Heart left ventricle (tissue), 16 donors: ENCODE measurements at places on chromosomes 11 and 22. TPM values are rescaled to one million over a fixed set of nuclear protein-coding genes. Genes with fewer than 3 reads are reported as not detected.

NRXN2 gene
- 0.84 TPM for total RNA-seq

DNA sequence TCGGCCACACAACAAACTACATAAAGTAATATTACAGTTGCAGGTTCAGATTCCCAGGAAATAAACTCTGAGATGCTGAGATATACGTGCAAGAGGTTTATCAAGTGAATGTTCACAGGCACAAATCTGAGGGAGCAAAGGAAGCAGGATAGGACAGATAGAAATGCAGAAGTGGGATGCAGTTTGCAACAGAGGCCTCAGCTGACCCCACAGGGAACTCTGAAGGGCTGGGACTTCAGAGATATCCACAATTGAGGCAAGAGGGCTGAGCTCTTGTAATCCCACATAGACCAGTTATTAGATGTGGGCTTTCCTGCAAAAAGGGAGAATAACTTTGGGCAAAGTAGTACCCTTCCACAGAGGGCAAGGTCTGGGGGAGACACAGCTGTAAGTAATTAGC lies 25.4 kb upstream of the ARHGAP20 start:
- no peak for DNase-seq

OR51B2 gene
- total RNA-seq, result not detected

DNA sequence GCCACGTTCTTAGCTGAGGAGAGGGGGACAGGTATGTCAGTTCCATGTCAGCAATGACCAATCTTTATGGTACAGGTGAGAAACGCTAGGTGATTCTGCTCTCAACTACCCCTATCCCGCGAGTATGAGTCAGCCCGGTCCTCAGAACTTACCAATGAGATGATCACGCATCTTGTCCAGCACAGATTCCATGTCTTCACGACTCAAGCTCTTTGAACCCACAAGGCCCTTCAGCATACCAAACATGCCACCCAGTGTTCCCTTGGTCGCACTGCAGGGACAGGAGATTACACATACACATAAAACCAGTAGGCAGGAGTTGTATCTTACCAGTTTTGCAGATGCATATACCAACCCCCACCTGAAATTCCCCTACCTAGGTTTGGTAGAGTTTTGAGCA lies 2.9 kb downstream of the SRPRA start:
- no peak for DNase-seq

DNA sequence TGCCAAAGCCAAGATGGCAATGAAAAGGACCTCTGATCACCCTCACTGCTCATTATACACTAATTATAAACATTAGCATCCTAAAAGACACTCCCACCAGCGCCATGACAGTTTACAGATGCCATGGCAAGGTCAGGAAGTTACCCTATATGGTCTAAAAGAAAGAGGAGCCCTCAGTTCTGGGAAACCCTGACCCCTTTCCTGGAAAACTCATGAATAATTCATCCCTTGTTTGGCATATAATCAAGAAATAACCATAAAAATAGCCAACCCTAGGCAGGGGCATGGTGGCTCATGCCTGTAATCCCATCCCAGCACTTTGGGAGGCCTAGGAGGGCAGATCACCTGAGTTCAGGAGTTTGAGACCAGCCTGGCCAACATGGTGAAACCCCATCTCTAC lies 12.7 kb upstream of the CAPN5 start:
- no peak for DNase-seq

DNA sequence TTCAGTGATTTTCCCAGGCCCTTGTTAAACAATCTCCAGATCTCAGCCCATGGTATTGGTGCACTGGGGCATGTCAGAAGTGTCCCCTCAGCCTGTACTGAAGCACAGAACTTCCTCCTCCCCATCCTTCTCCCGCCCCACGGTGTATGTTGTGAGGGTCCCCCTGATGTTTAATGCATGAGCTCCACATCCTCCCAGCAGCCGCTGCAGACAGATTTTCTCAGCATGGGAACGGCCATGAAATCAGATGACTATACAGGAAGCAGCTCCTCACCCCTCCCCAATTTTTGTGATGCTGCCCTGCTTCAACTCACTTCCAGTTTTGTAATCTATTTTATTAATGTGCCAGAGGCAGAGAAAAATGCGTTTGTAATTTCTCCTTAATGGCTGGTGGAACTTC lies 406.0 kb downstream of the MIAT start:
- no peak for DNase-seq

DNA sequence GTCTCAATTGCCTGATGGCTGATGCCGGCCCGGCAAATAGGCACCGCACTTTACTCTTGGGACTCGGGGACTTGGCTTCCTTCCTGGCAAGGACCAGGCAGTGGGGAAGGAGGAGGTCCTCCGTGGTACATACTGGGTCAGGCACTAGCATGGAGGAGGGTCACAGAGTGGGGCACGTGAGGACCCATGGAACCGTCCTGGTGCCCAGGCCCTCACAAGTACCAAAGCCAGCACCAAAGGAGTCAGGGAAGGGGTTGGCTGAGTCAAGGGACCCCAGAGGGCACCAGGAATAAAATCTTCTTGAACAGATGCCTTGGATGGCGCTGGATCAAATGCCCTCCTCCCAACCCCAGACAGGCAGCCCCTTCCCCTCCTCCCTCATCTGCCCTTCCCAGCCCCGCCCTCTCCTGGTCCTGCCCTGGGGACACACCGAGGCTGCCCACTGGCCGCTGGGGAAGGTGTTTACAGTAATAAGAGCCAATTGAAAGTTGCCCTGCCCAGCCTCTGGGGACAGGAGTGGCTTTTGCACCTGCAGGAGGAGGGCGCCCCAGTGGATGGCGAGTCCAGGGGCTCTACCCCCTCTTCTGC lies 5.6 kb upstream of the CARNS1 start:
- DNase-seq, result no peak

GRCh38 chr11:102521121-102521520 lies 9.4 kb downstream of the MMP7 start:
- DNase-seq, result no peak

DNA sequence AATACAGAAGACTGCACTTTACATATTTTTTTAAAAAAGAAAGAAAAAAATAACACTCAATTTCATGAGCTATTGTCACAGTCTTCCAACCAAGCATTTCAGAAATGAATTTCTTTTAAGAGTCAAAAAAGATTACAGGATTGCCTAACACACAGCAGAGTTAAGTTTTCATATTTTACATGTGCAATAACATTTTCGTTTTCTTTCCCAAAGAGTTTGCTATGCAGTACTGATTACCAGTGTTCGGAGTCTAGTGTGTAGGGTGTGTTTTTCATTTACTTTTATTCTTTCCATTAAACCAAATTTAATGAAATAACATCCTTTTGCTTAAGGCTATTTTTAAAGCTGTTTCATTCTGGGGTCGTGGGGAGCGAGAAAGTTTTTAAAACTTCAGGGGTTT lies 53.2 kb downstream of the MN1 start:
- DNase-seq, result no peak

DNA sequence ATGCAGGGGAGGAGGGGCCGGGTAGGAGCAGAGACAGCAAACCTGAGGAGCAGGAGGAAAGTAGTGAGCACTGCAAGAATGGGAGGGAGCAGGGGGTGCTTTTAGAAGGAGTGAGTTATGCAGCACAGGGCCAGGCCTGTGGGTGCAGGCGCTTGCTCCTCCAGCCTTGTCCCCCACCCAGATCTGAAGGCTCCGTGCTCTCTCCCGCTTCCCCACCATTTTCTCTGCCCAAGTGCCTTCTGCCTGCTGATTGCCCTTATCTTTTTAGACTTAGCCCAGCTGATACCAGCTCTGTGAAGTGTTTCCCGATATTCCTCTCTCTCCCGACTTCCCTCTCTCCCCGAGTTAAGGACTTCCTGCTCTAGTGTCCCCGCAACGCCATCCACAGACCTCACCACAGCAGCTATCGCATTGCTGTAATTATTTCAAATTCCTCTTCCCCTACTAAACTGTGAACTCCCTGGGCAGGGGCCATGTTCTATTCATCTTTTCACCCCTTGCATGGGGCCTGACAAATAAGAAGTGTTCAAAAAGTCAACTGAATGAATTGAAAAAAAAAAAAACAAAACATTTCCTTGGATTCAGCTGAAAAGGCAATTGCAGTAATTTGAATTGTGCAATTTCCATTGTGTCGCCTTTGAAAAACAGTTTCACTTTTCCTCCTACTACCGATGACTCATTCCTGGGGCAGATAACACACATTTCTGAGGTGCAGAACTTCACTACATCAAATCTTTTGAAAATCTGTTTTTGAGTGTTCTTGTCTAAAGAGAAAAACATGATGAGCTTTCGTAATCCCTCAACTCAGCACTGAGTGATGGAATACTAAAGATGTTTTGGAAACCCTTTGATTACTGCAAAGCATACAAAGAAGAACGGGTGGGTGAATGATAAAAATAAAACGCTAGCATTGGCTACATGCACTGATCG lies 69.7 kb upstream of the BMAL1 start:
- DNase-seq, result no peak

DNA sequence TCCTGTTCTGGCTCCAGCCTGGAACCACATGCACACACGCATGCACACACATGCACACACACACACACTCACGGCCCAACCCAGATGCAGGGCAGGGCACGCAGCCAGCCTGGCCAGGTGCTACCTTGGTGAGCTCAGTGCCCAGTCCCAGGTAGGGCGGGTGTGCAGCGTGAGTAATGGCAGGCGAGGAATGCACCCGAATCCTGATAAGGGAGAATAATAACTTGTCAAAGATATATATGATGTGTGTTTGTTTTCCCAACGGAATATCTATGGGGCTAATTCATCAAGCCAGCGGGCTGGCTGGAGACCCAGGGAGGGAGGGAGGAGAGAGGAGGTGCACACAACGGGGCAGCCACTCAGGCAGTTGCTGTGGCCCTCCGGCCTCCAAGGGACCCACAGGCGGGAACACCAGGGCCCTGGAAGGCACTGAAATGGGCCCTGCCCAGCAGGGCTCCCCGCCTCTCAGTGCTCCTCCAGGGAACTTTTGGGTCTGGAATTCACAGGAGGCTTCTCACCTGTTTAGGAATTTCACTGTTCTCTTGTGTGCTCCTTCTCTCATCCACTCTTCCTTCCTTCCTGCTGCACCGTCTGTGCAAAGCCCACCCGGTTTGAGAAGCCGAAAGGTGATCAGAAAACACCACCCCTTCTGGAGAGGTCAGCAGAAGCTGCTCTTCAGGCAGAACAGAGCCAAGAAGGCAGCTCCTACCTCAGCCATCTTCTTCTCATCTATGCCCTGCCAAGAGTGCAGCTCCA lies 79.0 kb downstream of the BUD13 start:
- DNase-seq, result no peak
